ENCODE measurements at places on chromosomes 13 and 19.

GRCh38 chr19:9531933-9532332 is 6.5 kb downstream of the ZNF426 start:
- no peak for DNase-seq

DNA sequence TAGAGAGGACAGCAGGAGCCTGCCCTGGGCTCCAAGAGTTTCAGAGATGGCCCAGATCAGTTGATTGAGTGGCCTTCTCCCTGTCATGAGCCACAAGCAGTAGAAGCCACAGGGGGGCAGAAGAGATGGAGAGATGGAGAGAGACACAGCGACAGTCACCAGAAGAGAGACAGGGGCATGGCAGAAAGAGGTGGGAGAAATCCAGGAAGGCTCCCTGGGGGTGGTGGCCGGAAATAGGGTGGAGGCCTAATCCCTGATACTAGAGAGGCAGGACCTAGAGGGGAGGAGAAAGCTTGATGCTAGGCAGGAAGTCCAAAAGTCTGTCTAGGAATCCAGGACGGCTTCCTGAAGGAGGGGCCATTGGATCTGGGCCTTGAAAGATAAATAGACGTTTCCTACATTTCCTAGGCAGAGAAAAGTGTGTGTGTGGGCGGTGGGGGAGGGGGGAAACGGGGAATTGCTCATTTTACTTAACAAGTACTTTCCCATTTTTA is 9.6 kb upstream of the TPM4 start:
- DNase-seq = no peak

DNA sequence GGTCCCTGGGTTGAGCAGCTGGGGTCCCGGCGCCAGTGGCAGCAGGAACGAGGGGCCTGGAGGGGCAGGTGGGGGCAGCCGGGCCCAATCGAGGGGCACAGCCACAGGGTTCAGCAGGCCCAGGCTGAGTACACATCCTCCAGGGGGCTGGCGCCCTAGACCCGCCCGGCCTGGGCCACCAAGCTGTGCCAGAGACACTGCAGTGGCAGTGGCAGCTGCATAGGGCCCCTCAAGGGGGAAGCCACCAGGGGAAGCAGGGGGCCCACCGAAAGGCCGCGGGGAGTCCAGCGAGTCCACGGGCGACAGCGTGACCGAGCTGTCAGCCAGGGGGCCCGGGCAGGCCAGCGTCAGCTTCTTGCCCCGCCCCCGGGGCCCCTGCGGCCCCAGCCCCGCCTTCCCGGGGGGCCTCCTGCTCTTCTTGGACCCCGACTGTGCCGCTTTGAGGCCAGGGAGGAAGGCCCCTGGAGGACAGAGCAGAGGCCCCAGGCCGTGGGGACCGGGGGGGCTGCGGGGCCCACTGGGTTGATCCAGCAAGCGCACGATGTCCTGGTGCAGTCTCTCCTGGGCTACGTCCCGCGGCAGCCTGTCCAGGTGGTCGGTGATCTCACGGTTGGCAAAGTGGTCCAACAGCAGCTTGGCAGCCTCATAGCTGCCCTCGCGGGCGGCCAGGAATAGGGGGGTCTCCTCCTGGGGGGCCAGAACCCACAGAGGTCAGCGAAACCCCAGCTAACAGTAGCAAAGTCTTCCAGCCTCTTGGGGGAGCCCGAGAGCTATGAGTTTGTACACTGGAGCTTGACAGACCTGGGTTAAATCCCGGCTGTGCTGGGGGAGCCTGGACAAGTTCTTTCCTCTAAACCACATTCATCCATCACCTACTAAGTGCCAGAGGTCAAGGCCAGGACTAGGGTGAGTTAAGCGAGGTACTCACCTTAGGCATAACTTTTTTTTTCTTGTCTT is 39.5 kb downstream of the NOTCH3 start:
- DNase-seq = no peak

DNA sequence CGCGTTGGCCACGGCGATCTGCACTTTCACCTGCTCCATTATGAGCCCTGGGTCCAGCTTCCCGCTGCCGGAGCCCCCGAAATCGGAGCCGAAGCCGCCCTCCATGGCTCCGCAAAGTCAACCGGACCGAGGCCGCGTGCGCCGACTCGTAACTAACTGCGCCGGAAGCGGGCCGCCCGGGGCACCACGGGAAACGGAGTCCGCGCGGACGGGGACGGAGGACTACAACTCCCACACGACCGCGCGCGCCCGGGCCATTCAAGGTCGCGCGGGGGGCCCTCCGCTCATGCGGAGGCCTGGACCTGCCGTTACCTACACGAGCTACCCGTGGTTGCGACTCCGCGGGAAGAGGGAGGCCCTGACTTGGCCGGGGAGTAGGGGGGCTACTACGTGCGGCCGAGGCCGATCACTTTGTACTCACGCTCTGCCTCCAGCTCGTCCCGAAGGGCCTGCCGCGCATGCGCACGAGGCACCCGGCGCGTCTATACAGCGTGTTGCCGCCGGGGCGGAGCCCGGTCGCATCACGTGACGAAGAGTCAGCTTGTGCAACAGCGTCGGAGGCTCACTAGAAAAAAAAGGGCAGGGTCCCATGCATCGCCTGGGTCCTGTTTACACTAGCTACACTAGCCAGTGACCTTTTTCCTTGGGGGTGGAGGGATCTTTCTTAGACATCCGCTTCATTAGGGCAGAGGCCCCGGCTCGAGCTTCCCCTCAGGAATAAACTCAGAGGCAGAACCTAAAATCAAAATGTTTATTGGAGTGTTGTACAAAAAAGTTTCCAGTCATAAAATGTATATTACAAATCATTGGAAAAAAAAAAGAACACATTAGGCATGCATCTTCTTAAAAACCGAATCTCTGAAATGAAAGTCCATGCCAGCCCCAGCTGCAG is at the start of gene TIMM13:
TIMM13 (minus strand) TSS at position 158 of the 892 bp plus-strand sequence; CDS start at position 105, 53 bp downstream.
- peak; percentile 95 for DNase-seq

DNA sequence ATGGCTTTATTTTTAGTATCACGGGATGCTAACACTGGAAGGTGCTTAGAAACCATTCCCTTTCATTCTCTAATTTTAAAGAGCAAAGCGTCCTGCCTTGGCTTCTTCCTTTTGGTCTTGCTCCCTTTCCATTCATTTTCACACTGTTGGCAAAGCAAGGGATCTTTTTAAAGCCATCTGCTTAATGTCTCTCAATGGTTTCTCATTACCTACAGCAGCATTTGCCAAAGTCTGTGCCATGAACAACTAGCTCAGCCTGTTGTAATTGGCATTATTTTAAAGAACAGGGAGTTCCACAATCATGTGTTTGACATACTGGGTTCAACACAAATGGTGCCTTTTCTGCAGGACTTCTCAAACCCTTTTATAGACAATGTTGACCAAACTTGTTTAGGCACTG is 444.3 kb downstream of the GPC6 start:
- no peak for DNase-seq

DNA sequence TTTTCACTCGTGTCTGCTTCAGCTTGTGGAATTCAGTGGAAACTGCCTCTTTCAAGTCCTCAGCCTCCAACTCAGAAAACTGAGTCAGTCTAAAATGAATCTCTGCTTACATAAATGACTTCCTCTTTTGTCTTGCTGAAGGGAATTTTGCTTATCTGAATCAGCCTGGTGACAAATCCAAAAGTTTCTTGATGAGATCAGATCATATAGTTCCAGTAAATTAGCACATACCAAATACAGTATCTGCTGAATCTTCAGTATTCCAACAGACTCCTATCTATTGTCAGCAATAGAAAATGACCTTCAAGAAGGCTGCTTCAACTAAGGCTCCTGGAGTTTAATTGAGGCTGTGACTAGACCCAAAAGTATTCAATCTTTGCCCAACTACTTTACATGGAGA is 290.0 kb downstream of the MZT1 start:
- no peak for DNase-seq

GRCh38 chr19:50025794-50026549 is at the start of gene ZNF473:
Gene ZNF473 (plus strand): TSS chr19:50026005. CDS start chr19:50031083, 5,078 bp downstream.
- DNase-seq = peak; percentile 73

GRCh38 chr13:85828094-85828684 is 29.0 kb upstream of the SLITRK6 start:
- DNase-seq = no peak

All from progenitor cell of endocrine pancreas (in vitro differentiated cells).